ENCODE measurements at places on chromosomes 11 and 22. TPM values are rescaled to one million over a fixed set of nuclear protein-coding genes. Genes with fewer than 3 reads are reported as not detected.

The FZD4 gene
- total RNA-seq, result 25.4 TPM

The OR4A16 gene
- total RNA-seq, result not detected

The TRIM6 gene
- 2.1 TPM for total RNA-seq

The OR51B2 gene
- total RNA-seq, result not detected

The SAMM50 gene
- 10.2 TPM for total RNA-seq

The OR56A1 gene
- not detected for total RNA-seq

The MMP27 gene
- total RNA-seq, result not detected

The PLEKHA7 gene
- total RNA-seq, result 34.6 TPM

The NAALAD2 gene
- total RNA-seq, result 1.6 TPM

The OR8A1 gene
- total RNA-seq, result not detected

The MUC5AC gene
- total RNA-seq, result 1.8 TPM

The KRTAP5-8 gene
- not detected for total RNA-seq

The CARD18 gene
- not detected for total RNA-seq

The RPS6KA4 gene
- 13.0 TPM for total RNA-seq

The DEFB131B gene
- not detected for total RNA-seq

The TMEM86A gene
- total RNA-seq, result 5.6 TPM

The PLA2G3 gene
- not detected for total RNA-seq

The HTR3B gene
- not detected for total RNA-seq

The MAJIN gene
- total RNA-seq, result 0.78 TPM

The CENPM gene
- total RNA-seq, result not detected

The C11orf68 gene
- 17.8 TPM for total RNA-seq

The F2 gene
- not detected for total RNA-seq

The DDTL gene
- not detected for total RNA-seq

The GDPD4 gene
- not detected for total RNA-seq

The MS4A4A gene
- total RNA-seq, result 1.3 TPM

The FADS3 gene
- total RNA-seq, result 30.9 TPM

The CYB561A3 gene
- 26.5 TPM for total RNA-seq

The LRRC55 gene
- total RNA-seq, result not detected

The CCDC81 gene
- total RNA-seq, result 0.52 TPM

The UCP3 gene
- 1.6 TPM for total RNA-seq

The DKK3 gene
- total RNA-seq, result 14.5 TPM

The RNF121 gene
- total RNA-seq, result 24.4 TPM

The SPA17 gene
- 2.6 TPM for total RNA-seq

The PRG3 gene
- total RNA-seq, result not detected

The PARVB gene
- 7.3 TPM for total RNA-seq

The CCDC179 gene
- total RNA-seq, result not detected

The IRAG1 gene
- 10.1 TPM for total RNA-seq

The FOXR1 gene
- not detected for total RNA-seq

The HPS5 gene
- total RNA-seq, result 8.3 TPM

The IL17REL gene
- not detected for total RNA-seq

The RFPL2 gene
- not detected for total RNA-seq

The PHOX2A gene
- not detected for total RNA-seq

The IGSF9B gene
- total RNA-seq, result 1.6 TPM

The HDHD5 gene
- total RNA-seq, result 22.1 TPM

The EHBP1L1 gene
- total RNA-seq, result 76.1 TPM

Measured in body of pancreas (tissue), 4 donors.